ENCODE measurements at places on chromosomes 16 and 17.

- no peak for DNase-seq
Measured at GRCh38 chr16:58333985-58334384, 39.2 kb upstream of the PRSS54 start.

DNA sequence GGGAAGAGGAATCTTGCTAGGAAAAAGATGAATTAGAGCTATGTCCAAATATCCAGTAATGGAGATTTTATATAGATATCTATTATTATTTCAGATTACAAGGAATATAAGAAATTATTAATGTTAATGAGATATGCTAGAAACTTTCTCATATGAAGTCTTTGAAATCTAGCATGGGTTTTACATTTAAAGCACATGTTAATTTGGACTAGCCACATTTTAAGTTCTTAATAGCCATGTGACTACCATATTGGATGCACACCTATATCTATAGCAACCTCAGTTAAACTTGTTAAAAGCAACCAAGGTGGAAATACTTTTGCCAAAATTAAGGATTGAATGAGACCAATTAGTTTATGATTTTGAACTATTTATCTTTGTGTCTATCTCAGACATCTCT is 86.7 kb upstream of the CNTNAP4 start:
- DNase-seq, result no peak

- no peak for DNase-seq
Measured at GRCh38 chr16:4375717-4376116, 4.1 kb downstream of the VASN start.

GRCh38 chr16:62615526-62615925 is 579.3 kb upstream of the CDH8 start:
- no peak for DNase-seq

GRCh38 chr17:13888056-13888609 is 181.2 kb upstream of the COX10 start:
- DNase-seq, result no peak

DNA sequence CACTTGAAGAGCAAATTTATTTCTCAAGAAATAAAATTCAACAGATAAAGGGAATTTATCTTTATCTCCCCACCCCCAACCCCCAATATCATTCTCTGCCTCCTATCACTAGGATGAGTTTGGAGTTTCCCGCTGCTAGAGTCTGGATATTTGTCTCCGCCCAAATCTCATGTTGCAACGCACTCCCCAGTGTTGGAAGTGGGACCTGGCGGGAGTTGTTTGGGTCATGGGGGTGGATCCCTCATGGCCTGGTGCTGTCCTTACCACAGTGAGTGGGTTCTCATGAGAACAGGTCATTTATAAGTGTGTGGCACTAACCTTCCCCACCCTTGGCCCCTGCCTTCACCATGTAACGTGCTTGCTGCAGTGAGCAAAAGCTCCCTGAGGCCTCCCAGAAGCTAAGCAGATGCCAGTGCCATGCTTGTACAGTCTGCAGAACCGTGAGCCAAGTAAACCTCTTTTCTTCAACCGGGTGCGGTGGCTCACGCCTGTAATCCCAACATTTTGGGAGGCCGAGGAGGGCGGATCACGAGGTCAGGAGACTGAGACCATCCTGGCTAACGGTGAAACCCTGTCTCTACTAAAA is 6.5 kb downstream of the CEP20 start:
- DNase-seq, result no peak

DNA sequence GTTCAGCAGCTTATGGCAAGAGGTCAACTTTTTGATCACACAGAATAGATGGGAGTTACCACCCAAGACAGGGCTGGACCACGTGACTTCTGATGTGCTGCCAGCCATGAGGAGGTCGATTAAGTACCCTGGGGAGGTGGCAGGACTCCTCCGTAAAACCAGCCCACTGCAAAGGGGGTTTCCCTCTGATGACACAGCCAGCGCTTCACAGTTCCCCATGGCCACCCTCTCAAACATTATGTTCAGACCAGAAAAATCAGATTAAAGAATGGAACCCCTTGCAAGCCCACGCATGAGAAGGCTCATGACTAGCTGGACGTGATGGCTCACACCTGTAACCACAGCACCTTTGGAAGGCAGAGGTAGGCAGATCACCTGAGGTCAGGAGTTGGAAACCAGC is 222.9 kb downstream of the CPPED1 start:
- DNase-seq, result no peak

GRCh38 chr16:23587726-23588125 is 8.4 kb downstream of the NDUFAB1 start:
- no peak for DNase-seq

GRCh38 chr17:60971515-60972369 is 294.1 kb downstream of the BCAS3 start:
- DNase-seq, result no peak

DNA sequence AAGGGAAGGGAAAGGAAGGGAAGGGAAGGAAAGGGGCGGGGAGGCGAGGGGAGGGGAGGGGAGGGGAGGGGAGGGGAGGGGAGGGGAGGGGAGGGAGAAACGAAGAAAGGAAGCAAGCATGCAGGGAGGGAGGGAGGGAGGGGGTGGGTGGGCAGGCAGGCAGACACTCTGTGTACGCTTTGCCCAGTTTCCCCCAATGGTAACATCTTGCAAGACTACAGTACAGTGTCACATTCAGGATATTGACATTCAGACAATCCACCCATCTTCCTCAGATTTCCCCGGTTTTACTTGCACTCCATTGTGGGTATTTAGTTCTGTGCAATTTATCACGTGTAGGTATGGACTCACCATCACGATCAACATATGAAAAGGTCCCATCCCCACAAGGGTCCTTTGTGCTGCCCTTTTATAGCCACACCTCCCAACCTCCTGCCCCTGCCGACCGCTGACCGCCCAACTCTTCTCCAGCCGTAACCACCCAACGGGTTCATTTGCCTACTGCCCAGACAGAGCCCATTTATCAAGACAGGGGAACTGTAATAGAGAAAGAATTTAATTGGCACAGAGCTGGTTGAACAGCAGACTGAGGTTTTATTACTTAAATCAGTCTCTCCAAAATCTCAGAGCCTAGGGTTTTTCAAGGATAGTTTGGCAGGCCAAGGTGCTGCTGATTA is 91.4 kb upstream of the FA2H start:
- no peak for DNase-seq

DNA sequence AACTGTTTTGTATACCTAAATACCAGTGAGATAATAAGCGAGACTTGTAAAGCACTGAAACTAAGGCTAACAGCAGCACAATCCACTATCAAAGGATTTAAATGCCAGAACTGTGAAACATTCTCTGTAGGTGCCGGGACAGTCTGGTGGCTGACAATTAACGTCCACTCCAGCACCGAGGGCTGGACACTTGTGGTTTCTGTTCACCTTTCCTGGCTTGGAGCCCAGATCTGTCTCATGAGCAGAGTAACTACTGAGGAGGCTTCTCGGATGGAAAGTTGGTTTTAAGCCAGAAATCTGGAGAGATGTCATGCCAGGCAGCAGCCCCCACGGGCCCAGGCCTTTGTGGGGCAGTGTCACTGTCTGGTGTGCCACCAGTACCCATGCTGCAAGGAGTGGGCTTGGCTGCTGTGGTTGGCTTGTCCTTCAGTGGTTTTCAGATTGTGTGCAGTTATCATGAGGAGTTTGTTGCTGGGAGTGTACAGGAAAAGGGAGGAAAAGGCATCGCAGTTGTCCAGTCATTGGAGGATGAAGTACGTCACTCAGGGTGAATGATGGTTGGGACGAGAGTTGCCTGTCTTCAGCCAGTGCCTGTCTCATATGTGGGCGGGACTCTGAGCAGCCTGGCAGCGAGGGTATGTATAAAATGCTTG is 35.5 kb downstream of the UBN1 start:
- DNase-seq, result no peak

- no peak for DNase-seq
Measured at GRCh38 chr17:62724398-62725146, 83.5 kb downstream of the MARCHF10 start.

DNA sequence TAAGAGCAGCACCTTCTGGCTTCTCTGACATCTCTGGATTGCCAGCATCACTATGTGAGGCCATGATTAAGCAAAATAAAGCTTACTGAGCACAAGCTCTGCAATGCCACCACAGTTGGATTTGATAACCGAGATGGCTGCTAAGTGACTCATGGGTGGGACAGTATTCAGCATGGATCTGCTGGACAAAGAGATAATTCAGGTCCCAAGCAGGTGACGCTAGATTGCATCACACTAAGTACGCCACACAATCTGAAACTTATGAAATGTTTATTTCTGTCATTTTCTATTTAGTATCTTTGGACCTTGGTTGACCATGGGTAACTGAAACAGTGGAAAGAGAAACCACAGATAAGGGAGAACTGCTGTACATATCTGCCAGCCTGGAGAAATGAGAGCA is 27.4 kb downstream of the CDRT15 start:
- DNase-seq, result no peak

DNA sequence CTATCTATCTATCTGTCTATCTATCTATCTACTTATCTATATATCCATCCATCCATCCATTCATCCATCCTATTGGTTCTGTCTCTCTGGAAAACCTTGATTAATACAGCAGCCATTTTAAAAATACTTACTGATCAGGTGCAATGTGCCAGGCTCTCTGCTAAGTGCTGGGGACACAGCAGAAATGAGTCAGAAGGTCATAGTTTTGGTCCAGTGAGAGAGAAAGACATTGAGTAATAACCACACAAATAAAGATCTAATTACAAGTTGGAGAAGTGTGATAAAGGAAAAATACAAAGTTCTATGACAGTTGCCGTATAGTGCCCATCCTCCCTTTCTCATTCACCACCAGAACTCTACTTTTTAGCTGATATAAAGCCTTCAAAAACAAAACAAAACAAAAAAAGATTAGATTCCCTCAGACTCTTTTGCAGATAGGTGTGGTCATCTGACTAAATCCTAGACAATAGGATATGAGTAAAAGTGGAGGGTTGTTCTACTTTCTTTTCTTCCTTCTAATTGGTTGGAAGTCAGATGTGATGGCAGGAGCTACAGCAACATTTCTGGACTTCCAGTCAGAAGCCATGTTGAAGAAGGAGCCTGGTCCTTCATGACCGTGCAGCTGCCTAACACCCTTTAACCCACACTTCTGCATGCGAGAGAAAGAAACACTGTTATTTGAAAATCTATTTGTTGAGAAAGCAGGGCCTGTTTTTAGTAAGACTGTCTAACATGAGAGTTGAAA is 72.0 kb upstream of the TOX3 start:
- DNase-seq, result no peak

DNA sequence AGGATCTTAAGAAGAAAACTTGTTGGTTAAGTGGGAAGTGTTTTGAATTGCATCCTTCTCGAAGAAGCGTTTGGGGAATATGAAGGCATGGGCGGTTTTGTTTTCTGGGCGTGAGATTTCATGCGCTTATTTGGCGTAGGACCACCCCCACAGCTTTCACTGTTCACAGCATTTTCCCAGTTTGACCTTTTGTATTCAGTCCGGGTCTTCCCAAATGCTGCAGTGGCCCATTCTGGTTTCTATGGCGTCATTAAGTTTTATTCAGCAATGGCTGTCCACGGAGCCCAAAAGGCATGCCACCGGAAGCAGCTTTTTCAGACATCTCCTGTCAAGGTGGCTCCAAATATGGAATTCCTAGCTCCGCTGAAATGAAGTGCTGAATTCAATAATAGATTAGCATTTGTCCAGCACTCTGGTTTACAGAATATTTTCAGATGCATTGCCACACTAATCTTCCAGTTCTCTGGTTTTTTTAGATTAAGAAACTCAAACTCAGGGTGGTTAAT is 90.6 kb upstream of the FBXO47 start:
- DNase-seq, result no peak

DNA sequence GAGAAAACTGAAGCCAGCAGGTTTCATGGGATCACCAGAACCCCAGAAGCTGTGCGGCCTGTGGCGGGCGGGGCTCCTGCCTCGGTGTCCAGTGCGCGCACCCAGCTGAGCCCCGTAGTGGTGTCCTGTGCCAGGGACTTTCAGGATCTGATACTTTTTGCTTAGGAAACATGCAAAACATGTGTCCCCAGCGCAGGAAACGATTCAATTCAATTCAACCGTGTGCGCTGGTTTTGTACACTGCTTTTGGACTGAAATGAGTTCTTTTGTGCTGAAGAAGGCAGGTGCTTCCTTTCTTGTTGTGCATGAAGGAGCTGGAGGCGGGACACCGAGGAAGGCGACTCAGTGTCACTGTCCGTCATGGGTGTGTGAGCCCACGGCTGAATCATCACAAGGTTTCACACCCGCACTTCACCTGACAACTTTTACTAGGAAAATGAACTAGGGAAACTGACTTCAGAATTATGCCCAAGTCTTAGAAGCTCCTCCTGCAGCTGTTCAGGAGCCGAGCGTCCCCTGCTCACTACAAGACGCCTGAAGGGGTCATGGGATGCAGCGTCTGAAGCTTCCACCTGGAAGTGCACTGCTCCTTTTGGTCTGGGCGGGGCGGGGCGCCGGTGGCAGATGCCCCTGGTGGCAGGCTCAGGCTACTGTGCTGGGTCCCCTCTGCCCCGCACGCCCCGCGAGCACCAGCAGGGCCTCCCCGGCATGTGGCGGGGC is 31.4 kb upstream of the ZNF750 start:
- DNase-seq, result no peak

GRCh38 chr17:50051082-50051576 is 4.8 kb upstream of the ITGA3 start:
- DNase-seq, result no peak

- DNase-seq, result no peak
Measured at GRCh38 chr16:68786685-68787418, 49.8 kb downstream of the CDH1 start.

- DNase-seq, result no peak
Measured at GRCh38 chr17:63697341-63698286, 2.3 kb downstream of the LIMD2 start.

- no peak for DNase-seq
Measured at GRCh38 chr16:90010676-90011507, 8.4 kb downstream of the DBNDD1 start.

GRCh38 chr16:28098171-28098958 is 34.9 kb upstream of the GSG1L start:
- no peak for DNase-seq

GRCh38 chr16:11449716-11450115 is 104.5 kb downstream of the RMI2 start:
- DNase-seq, result no peak

DNA sequence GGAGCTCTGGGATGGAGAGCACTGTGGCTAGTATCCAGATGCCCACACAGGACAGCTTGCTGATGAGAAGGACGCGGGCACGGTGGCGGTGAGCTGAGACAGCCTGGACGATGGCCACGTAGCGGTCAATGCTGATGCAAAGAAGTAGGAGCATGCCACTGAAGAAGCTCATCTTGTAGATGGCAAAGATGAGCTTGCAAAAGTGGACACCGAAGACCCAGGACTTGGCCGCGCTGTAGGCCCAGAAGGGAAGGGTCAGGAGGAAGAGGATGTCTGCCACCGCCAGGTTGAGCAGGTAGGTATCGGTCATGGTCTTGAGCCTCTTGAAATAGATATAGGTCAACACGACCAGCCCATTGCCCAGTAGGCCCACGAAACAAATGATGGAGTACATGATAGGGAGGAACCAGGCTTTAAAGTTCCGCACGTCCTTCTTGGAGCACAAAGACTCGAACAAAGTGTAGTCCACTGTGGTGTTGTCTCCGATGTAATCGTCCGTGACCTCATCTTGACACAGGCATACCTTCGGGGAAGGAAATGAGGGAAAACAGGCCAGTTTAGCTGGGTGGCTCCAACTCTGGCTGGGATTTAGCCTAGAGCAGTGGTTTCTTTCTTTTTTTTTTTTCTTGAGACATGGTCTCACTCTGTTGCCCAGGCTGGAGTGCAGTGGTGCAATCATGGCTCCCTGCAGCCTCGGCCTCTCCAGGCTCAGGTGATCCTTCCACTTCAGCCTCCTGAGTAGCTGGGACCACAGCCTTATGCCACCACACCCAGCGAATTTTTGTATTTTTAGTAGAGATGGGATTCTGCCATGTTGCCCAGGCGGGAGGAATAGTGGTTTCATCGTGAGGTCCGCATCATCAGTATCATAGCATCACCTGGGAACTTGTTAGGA is 9.7 kb downstream of the CCR7 start:
- no peak for DNase-seq

GRCh38 chr17:1179818-1180742 is at the start of gene ABR:
Gene ABR, minus strand, starts transcription at chr17:1179981. Its CDS starts 254 bp downstream, at chr17:1179727.
- no peak for DNase-seq
